ENCODE measurements at places on chromosomes 13 and 19.

DNA sequence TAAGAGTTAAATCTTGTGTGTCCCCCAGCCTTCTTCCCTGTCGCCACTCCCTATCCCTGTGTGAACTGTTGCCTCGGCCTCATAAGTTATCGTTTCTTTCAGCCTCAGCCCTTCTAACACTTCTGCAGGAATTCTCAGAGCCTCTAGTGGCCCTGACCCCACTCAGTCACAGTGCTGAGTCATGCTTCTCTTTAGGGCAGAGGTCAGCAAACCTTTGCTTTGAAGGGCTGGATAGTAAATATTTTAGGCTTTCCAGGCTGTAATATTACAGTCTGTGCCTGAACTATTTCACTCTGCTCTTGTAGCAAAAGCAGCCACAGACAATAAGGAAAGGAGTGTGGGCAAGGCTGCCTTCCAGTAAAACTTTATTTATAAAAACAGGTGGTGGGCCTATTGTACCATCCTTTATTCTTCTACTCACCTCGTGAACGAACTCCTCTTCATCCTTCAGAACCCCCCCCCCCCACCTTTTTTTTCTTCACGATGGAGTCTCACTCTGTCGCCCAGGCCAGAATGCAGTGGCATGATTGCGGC, 22.1 kb downstream of the MYO9B start:
- DNase-seq = no peak

- no peak for DNase-seq
These were observed 2.1 kb downstream of the ATP12A start for GRCh38 chr13:24682353-24682752.

DNA sequence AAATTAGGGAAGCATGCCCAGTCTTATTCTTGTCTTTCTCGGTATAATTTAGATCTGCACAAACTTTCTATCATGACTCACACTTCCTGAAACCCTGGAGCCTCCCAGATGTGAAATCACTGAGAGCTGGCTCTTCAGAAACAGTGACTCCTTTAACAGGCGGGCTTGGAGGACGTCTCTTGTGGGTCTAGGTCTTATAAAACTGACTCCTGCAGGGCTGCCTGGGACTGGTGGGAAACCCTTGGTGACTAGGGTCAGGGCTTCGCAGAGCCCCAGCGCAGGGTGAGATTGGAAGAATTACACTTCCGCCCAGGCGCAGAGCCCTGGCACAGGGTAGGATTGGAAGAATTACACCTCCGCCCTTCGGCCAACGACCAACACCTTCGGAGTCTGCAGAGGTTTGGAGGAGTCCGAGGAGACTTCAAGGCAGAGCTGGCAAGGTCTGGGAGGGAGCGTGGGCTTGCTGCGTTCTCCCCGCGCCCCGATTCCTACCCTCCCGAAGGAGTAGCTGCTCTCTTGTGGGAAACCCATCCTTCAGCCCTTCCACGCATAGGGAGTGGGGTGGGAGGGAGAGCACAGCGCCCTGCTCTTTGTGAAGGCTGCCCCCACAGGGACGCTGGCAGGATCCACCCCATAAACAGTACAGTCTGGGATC, 43.4 kb upstream of the MAP3K10 start:
- DNase-seq = no peak

DNA sequence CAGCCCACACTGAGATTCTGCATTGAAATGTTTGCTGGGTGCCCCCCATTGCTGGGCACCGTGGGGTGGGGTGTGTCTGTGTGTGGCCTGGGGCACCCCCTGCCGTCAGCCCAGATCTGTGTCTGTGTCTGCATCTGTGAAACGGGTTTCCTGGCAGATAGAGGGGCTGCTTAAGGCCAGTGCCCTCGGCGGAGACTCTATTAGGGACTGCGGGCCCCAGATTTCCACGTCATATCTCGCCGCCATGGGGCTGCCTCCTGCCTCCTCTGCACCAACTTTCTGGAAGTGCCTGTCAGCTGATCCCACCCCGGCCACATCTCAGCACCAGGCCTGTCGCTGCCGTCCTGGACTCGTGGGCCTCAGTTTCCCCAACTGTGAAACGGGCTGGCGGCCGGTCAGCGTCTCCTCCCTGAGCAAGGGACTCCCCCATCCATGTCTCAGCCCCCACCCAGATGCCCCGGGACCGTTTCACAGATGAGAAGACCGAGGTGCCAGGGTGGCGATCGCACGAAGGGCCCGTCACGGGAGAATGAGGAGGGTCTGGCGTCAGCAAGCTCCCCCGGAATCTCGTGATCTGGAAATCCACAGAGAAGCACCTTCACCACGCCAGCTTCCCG, 21.4 kb downstream of the ARID3A start:
- peak; percentile 31 for DNase-seq

DNA sequence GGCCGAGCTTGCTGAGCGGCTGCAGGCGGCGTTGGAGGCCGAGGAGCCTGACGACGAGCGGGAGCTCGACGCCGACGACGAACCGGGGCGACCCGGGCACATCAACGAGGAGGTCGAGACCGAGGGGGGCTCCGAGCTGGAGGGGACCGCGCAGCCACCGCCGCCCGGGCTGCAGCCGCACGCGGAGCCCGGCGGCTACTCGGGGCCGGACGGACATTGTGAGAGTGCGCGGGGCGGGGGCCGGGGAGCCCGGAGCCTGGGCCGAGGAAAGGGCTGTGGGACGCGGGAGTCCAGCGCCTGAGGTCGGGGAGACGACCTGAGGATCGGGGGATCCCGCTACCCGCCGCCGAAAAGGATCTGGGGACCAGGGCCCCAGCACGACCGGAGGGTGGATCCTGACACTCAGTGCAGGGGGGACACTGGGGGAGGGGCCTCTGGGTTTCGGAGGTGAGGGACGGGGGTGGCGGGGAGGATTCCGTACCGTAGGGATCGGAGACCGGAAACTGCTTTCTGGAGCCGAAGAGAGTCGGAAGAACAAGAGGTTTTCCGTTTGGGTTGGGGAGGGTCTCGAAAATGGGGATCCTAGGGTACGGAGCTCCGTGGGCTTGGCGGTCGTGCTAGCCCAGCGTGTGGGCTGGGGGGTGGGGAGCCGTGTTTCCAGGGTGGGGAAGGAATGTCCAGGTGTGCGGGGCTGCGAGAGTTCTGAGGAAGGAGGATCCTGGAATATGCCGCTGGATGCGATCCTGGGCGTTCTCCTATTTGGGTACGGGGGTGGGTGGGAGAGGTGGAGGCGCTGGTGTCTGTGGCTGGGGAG, 616 bp downstream of the HNRNPUL1 start:
- no peak for DNase-seq

DNA sequence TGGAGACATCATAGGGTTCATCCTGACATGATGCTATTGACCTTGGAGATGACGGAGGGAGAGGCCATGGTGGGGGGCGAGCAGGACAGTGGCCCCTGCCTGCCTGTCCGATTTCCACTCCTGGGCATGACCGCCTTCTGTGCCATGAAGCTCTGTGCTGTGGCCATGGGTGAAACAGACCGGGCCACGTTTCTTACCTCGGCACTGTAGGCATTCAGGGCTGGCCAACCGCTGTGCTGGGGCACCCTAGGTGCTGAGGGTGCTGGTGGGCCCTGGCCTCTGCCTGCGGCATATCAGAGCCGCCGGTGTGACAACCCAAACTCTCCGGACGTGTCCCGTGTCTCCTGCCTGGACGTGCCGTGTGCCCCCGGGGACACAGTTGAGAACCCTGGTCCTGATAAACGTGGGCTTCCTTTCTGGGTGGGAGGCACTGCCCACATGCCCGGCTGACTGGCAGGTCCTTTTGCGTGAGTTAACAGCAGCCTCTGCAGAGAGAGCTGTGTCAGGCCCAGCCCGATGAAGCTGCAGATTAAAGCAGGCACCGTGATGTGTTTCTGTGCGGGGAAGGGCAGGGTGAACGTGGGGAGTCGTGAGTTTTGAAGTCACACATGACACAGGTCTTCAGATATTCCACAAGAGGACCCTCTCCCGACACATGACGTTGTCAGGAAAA, 46.5 kb downstream of the TMEM255B start:
- no peak for DNase-seq

DNA sequence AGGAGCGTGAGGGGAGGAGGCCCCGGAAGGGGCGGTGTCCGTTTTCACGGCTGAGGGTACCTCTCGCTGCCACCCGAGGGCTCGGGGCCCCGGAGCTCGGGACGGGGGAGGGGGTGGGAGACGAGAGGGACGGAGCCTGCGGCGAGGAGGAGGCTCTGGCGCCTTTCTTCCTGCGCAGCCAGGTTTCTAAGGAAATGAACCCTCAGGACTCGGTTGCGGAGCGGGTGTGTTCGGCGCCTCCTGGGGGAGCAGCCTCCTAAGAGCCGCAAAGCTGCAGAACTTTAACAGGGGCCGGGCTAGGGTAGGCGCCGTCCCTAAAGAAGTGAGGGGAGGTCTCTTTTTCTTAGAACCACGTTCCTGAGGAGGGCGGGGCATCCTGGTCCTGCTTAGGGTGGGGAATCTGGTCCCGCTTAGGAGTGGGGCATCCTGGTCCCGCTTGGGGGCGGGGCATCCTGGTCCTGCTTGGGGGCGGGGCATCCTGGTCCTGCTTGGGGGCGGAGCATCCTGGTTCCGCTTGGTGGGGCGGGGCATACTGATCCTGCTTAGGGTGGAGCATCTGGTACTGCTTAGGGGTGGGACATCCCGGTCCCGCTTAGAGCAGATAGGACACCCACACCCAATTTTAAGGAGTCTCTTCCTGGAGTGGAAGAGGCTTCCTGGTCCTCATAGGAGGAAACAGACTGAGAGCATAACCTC, 6.2 kb downstream of the SYT5 start:
- peak; percentile 89 for DNase-seq

GRCh38 chr13:23953860-23954512, 56.7 kb upstream of the C1QTNF9B start:
- DNase-seq = no peak

DNA sequence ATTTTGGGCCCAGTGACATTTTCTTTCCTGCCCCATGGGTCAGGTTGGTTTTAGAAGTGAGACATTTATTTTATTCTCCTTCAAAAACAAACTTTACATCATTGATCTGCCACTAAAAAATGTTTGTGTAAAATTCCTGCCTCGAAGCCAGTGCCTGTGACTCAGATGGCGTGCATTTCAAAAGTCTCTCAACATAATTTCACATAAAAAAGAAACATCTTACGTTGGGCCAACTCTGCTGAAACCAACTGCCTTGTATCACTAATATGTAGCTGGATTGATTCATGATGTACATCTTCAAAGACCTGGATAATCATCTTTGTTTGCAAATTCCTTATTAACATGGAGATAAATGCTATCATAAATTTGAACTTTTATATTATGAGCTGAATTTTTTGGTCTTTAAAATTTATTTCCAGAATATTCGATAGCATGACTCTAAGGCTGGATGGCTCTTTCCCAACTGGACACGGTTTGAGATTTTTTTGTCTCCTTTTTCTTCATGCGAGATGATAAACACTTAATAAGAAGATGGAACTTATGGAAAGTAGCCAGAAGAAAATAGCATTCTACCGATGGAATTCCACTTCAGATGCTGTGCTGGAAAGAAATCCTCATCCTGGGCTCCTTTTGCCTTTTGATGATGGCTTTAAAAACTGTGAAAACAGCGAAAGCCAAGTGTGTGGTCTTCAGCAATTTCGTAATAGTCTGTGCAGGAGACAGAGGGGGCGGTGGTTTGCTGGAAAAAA, 420.5 kb downstream of the FGF9 start:
- no peak for DNase-seq

- DNase-seq = no peak
These were observed 23.4 kb downstream of the PIAS4 start for GRCh38 chr19:4030981-4031380.

GRCh38 chr13:50948601-50949000, 39.0 kb downstream of the RNASEH2B start:
- DNase-seq = no peak

- no peak for DNase-seq
These were observed 54.1 kb downstream of the ABCC4 start for GRCh38 chr13:95247171-95247570.

- DNase-seq = peak; percentile 83
These were observed 2.0 kb downstream of the REX1BD start for GRCh38 chr19:18590273-18591272.

- no peak for DNase-seq
These were observed 41.9 kb upstream of the POSTN start for GRCh38 chr13:37640499-37640898.

DNA sequence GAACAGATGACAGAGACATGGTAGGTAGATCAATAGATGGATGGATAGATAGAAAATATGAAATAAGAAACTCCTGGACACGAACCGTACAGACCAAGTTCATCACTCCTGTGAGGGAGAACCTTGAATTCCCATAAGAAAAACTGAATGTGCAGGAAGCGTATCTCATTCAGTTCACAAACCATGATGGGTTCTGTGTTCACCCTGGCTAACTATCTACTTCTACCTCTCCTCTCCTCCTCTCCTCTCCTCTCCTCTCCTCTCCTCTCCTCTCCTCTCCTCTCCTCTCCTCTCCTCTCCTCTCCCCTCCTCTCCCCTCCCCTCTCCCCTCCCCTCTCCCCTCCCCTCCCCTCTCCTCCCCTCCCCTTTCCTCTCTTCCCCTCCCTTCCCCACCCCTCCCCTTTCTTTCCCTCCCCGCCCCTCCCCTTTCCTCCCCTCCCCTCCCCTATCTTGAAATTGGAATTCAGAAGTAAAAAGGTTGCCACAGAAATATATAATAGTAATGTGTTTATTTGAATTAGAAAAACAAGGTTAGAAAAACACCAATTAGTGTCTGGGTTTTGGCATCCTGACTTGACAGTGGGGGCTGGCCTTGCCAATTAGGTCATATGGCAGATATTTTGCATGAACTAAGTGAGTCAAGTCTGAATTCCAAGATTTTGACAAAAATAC, 75.9 kb downstream of the ANKRD10 start:
- DNase-seq = no peak

GRCh38 chr19:39009001-39009400, 23.3 kb downstream of the FBXO27 start:
- no peak for DNase-seq

DNA sequence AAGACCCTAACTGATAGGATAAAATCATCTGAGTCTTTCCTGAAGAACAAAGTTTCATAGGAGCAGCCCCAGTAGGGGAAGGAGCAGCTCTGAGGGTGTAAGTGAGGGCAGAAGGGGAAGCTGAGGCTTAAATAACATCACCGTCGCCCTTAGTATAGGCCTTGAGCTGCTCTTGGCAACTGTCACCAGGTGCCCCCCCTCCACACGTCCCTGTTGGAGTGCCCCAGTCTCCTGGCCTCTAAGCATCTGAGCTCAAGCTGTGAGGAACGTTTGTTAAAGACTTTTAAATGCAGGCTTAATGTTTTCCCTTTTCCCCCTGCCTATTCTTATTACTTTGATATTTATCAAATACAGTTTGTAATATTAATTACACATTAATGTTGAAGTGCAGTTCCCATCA, 170.6 kb downstream of the ZIC5 start:
- DNase-seq = no peak

GRCh38 chr19:1166872-1167573, 7.0 kb downstream of the SBNO2 start:
- DNase-seq = no peak

GRCh38 chr13:38213314-38213713, 136.3 kb upstream of the UFM1 start:
- DNase-seq = no peak

DNA sequence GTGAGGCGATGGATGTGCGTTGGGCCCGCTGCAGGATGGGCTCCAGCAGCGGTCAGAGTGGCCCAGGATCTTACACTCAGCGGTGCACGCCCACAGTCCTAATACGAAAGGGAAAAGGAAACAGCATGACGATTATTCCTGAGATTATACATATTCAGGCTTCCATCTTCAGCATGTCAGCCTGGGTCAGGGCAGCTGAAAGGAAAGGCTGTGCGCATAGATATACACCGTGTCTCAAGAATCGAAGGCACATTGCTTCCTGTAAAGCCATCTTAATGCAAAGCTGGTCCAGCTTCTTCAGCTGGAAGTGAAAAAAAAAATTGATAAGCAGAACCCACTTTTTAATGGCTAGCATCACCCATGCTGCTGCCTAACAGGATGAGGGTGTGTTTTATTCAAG, 3.6 kb downstream of the PCDH8 start:
- no peak for DNase-seq

- no peak for DNase-seq
These were observed 579.5 kb downstream of the UQCRFS1 start for GRCh38 chr19:28633319-28634018.
